ENCODE measurements at places on chromosomes 7 and 10.

DNA sequence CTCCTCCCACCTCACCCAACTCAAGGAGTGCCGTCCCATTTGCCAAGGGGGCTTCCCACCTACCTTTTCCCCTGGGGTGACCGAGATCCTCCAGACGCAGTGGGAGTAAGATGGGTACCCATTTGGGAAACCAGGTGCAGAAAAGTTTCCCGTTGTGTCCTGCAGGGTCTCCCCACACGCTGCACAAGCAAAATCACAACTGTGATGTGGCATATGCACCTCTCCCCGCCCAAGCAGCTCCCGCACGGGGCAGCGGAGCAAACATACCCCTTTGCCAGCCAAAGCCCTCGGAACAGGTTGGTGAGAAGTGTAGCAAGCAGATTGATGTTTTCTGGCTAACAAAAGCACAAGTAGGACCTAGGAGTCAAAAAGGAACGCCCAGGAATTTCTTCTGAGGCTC lies 51.5 kb upstream of the OPALIN start:
- no peak for DNase-seq

DNA sequence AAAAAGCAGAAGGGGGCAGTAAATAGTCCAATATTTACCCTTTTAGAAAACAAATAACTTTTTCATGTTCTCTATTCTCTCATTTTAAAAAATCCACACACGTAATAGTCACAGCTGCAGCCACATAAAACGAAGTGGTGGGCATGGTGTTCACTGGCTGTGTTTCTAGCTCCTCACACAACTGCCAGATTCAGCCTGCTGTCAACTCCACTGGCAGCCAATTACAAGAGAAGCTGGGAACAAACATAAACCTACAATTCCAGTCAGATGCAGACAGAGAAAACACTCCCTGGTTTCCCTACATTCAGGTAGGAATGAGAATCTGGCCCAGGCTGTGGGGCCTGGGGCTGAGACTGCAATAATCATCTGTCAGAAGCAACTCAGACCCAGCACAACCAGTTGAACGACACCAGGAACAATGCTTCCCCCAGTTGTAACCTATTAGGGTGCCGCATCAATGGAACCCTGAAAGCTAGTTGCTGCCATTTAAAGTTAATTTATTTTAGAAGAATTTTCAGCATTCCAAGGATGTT lies 29.1 kb downstream of the ERCC6 start:
- DNase-seq = no peak

GRCh38 chr10:90484518-90484917 lies 373.3 kb downstream of the HTR7 start:
- DNase-seq = no peak

DNA sequence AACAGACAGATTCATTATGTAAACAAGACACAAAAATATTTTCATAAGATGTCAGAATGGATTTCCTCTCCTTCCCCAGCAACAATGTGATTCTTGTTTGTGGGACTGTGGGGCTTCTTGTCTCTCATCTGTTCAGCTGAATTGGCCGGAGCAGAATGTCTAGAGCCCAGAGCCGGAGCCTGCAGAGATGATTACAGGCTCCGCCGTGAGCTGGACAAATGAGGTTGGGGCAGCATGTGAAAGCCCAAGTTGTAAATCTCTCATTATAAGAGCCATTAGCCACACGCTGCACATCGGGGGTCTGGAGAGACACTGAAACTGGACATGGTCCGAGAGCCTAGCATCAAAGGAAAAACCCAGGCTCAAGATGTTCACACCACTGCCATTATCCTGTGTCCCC lies 137.0 kb upstream of the ADAM12 start:
- DNase-seq = no peak

- DNase-seq = no peak
Observed at GRCh38 chr7:12069757-12070156, 141.3 kb upstream of the TMEM106B start.

- DNase-seq = no peak
Observed at GRCh38 chr7:128032605-128033235, 1.5 kb upstream of the LRRC4 start.

GRCh38 chr10:14571866-14572507 lies 202.7 kb downstream of the FAM107B start:
- no peak for DNase-seq

DNA sequence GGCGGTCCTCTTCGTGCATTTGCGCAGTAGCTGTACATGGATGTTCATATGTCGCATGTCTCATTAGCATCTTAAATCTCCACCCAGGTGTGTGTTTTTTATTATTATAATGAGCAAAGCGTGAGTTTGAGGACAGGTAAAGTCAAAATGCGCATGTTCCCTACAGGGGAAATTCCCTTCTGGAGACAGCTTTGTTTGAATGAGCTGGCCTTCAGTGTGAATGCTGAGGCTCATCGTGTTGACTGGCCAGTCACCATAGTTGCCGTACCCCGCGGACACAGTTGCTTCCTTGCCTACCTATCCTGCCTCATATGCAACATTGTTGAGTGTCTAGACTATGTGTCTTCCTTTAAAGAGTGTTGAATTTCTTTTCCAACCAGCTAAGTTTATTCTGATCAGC lies 13.6 kb downstream of the LYZL1 start:
- DNase-seq = no peak

DNA sequence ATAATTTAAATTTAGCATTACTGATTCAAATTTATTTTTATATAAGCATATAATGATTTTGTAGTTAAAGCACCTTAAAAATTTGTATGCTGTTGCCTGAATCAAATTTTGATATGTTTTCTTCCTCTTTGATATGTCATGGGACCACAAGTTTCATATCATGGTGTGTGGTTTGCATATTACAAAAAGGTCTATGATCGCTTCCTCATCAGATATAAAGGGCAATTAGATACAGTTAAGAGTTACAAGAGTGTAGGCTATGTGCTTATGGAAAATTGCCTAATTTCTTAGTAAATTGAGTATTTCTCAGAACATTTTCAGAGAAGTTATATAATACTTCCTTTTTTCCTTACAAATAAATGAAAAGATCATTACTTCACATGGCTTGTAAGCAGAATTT lies 22.2 kb downstream of the MRC1 start:
- DNase-seq = no peak

DNA sequence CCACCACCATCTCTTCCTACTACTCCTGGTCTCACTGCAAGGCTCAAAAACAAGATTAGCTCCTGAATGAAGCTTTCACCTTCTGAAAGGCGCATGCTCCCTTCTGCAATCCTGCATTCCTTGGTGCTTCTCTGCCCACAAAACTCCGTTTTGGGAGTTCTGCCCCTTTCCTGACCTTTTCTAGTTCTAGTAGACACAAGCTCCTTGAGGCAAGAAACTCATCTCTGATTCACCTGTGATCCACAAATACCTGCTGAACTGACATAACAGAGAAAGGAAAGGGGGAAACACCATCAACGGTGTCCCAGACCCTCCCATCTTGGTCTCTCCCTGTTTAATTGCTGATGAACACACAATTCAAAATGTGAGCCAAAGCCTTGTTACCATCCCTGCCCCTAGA lies 64.0 kb upstream of the EGR2 start:
- no peak for DNase-seq

GRCh38 chr10:5467207-5467535 lies 32.2 kb downstream of the CALML5 start:
- DNase-seq = no peak

- no peak for DNase-seq
Observed at GRCh38 chr7:44673324-44673723, 66.9 kb downstream of the OGDH start.

DNA sequence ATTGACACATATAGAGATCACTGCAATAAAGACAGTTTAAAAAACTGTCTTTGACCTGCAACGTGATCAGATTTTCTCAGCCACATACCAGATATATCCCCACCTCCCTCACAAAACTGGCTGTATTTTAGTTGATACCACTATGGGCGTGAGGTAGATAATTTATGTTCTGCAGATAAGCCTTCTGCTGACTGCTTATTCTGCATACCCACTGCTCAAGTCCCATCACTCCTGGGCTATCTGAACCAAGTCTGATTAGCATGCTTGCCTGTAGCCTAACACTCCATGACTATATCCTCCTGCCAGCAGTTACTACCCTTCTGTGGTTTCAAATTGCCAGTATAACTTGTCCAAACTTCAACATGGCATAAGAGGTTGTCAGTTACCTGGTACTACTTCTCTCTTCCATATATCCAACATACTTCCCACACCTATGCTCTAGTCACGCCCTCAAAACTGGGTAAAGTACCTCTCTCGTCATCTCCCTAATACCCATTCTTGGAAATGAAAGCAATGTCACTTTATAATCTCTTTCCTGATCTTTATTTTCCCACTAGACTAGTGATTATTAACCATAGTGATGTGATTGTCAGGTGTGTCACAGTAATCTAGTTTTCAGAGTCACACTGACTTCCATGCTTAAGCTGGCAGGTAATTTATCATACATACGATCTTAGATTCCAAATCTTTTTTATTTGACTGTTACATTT lies 70.7 kb downstream of the MALSU1 start:
- no peak for DNase-seq

- no peak for DNase-seq
Observed at GRCh38 chr7:73621168-73622063, 2.9 kb downstream of the MLXIPL start.

GRCh38 chr10:99456207-99456930 lies 25.9 kb upstream of the GOT1 start:
- no peak for DNase-seq

DNA sequence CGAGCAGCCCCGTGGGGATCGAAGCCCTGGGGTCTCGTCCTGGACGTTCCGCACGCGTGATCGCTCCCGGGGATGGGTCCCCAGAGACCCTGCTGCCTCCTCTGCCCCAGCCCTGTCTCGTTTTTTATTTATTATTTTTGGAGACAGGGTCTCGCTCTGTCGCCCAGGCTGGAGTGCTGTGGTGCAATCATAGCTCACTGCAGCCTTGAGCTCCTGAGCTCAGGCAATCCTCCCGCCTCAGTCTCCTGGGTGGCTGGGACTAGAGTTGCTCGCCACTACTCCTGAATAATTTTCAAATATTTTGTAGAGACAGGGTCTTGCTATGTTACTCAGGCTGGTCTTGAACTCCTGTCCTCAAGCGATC lies 319 bp upstream of the STX1A start:
- DNase-seq = no peak

GRCh38 chr10:101219946-101220451 lies 9.3 kb downstream of the LBX1 start:
- DNase-seq = no peak

DNA sequence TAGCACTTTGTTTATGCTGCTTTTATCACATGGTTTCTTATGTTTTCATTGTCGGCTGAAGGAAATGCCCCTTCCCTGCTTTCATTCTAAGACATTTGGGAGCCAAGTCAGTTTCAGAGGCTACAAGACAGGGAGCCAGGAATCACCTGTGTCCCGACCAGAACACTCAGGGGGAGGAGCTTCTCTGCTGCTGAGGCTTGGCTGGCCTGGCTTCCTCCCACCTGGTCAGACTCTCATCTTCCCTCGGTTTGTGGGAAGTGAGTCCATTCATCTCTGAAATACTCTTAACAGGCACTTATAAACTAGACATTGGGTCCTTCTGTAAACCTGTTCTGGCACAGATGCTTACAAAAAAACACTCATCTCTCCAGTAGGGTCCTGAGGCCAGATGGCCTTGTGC lies 19.6 kb upstream of the GOLGA7B start:
- no peak for DNase-seq

DNA sequence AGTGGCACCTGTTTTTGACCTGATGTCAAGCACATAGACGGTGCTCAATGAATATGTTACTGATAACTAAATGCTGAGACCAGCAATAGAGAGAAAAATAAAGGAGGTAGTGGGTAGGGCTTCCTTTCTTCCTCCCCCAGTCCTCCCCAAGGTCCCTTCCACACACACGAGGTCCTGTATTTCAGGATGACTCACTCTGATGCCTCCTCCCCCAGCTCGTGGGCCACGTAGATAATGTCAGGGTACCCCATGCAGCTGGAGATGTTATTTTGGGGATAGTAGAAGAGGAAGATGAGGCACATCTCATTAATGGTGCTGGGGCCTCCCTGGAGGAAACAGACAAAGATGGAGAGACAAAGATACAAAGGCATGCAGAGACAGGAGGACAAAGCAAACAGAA lies 17.3 kb downstream of the PRSS58 start:
- no peak for DNase-seq

DNA sequence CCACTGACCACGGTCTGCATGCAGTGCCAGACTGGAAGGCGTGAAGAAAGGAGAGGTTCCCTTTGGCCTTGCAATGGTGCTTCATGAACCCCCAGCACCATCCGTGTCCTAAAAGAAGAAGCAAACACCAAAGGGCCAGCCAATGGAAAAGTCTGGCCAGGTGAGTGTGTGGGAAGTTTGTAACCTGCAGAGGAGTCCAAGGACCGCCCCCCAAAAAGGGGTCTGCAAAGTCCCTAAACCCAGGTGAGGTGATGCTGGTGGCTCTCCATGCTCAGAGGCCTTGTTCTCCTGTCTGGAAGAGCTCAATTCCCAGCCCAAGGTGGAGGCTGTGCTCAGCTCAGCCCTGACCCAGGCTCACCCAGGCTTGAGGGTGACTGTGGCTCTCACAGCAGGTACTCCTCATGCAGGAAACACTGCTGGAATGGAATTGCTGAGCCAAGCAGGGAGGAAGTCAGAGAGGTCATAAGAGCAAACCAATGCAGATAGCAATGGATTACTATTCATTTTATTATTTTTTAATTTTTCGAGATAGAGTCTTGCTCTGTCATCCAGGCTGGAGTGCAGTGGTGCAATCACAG lies 52.4 kb upstream of the NANOS1 start:
- no peak for DNase-seq

- DNase-seq = no peak
Observed at GRCh38 chr7:117036836-117037235, 83.5 kb downstream of the ST7 start.

- no peak for DNase-seq
Observed at GRCh38 chr10:31171402-31172083, 139.9 kb upstream of the ZNF438 start.

Measured in activated B cell treated with CpG ODN at 0.5 μM for 24 hours (primary cell).